Activated CD4-positive, alpha-beta memory T cell treated with anti-CD3 and anti-CD28 coated beads for 36 hours (primary cell): ENCODE measurements at places on chromosomes 3 and 15.

DNA sequence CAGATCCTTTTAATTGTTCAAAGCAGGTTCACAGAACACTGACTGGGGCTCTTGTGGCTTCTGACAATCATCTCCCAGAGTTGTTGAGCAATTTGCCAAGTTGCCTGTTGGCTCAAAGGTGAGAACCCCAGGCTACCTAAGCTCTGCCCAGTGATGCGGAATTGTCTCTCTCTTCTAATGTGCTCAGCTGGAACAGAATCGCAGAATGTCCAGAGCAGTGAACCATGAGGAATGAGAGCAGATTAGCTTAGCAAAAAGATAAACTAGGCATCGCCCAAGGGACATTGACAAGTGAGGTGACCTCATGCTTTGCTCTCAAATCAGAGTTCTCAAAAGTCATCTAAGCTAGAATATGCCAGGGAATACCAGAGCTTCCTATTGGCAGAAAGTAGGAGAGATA, 148.1 kb downstream of the WDR76 start:
- no peak for DNase-seq

DNA sequence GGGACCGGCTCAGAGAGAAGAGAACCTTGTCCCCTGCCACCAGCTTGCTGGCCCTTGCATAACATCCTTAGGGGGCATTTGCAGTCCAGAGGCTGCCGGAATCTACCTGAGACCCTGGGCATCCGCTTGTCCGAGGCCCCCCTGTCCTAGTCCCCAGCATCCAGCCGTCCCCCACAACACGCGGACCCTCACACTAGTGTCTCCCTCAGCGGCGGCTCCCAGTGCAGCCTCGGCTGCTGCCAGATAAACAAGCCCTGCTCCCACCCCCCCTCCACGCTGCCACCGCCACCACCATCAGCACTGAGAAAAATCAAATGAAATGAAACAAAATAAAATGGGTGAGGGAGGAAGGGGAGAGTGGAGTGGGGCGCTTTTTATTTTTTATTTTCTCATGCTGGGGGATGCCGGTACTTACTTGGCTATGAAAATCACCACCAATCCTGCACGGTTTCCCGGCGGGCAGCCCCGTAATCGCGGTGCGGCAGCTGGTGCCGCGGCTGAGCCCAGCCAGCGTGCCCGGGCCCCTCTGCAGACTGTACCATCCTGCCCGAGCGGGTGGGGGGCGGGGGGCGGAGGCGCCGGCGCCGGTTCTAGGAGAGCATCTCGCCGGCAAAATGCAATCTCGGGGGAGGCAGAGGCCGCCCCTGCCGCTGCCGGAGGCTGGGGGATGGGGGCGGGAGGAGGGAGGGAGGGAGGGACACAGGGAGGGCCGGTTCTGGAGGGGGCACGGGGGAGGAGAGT, at the start of gene ATP2B2:
ATP2B2 (minus strand) TSS at position 537 of the 741 bp plus-strand sequence. CDS start 56,043 bp downstream, outside the sequence.
- peak; percentile 28 for DNase-seq

GRCh38 chr15:85424154-85424553, 43.8 kb downstream of the AKAP13 start:
- DNase-seq: no peak

DNA sequence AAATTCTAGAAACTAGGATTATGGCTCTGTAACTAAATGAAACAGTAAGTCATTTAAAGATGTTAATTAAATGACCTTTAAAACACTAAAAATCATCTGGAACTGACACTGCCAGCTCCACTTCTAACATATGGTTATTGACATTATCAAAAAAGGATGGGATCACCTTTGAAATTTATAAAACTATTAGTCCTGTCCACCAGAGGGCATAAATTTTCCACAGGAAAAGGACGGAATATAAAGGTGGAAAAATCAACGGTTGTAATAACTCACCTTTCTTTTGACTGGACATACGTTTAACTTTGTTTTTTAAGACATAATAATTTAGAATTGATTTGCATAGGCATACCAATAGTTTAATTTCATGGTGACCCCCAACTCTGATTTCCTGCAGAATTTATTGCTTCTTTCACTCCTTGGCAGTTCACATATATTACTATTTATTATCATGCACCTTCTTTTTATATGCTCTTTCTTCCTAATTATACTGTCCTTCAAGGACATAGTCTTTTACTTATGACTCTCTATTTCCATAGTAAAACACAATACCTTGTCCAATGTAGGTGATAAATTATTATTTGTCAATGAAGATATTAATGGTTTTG, 345.7 kb downstream of the CADM2 start:
- DNase-seq: no peak

DNA sequence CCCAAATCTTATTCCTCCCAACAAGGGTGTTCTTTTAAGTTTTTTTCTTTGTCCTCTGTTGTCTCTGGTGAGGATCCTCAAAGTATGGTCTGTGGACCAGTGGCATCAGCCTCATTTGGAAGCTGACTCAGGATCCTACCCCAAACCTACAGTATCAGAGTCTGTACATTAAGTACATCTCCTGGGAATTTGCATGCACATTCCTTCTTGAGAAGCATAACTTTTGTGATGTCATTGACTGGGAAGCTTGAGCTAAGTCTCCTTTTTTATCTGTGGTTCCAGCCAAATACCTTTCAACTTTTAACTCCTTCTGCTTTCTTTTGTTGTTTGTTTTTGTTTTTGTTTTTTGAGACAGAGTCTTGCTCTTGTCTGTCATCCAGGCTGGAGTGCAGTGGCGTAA, 40.5 kb downstream of the ARMC8 start:
- no peak for DNase-seq
